ENCODE measurements at places on chromosomes 13 and 19.

- DNase-seq, result no peak
Observed at GRCh38 chr13:85709072-85709471, 90.1 kb downstream of the SLITRK6 start.

- DNase-seq, result no peak
Observed at GRCh38 chr19:51246164-51246552, 4.7 kb upstream of the SIGLECL1 start.

GRCh38 chr13:109162248-109163036 is 533.0 kb downstream of the MYO16 start:
- DNase-seq, result no peak

- DNase-seq, result no peak
Observed at GRCh38 chr13:44848920-44849676, 140.2 kb downstream of the NUFIP1 start.

DNA sequence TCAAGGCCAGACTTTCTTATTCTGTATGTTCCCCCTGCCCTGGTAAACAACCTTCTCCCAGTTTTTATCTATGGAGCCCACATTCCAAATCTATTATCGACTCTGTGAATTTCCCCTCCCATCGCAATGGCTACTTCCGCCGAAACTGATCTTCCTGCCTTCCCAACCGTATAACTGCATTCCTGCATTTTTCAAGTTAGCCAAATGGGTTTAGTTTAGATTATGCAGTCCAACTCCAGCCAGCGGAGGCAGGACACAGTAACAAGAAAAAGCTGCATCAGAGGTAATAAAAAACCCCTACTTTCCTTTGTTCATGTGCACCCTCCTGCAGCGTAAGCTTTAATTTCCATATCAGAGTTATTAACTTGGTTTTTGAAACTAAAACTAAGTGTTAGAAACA is 112.2 kb upstream of the ZNF91 start:
- DNase-seq, result no peak

- DNase-seq, result no peak
Observed at GRCh38 chr19:6677883-6678689, 8.1 kb upstream of the TNFSF14 start.

DNA sequence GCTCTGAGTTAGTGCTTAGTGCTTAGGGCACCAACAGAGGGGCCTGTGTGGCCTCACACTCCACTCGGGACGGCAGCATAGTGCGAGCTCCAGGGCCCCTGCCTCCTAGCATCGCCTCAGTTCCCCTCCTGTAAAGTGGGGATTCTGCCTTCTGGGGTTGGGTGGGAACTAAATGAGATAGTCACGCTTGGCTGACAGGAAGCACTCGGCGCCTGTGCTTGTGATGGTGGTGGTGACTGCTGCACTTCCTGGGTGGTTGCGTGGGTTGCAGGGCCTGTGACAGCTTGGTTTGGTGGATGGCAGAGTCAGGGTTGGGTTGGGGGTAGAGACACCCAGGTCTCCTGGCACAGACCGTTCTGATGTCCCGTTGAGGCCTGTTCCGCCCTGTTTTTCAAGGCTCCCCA is 7.7 kb downstream of the PLEKHF1 start:
- no peak for DNase-seq

GRCh38 chr13:97274829-97275649 is 52.9 kb downstream of the MBNL2 start:
- DNase-seq, result no peak

DNA sequence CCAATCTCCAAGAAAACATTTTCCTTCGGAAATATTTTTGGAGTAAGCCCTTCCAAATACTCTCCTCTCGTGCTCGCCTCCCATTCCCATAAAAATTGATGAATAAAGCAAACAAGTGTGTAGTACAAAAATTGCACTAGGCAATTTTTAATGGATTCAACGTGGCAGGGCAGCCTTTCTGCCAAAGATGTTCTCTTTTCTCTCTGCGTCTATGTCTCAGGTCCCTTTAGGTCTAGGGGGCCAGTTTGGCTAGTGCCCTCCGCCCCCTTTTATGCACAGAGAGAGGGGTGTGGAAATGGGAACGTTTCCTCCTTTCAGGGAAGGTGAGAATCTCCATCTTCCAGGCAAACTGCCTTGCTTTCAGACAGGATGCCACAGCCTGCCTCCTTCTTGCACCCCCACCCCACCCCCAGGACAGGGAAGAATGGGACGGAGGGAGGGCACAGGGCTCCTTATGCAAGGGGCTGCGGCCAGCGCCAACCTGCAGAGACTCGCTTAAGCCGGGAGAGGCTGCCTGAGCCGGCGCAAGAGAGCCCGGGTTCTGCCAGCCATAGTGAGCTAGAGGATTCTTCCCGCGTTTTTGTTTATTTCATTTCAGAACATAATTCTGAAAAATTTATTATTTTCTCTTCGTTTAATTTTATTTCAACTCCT is 2.7 kb upstream of the ZIC2 start:
- no peak for DNase-seq

GRCh38 chr13:29956853-29957252 is 106.4 kb upstream of the UBL3 start:
- no peak for DNase-seq

DNA sequence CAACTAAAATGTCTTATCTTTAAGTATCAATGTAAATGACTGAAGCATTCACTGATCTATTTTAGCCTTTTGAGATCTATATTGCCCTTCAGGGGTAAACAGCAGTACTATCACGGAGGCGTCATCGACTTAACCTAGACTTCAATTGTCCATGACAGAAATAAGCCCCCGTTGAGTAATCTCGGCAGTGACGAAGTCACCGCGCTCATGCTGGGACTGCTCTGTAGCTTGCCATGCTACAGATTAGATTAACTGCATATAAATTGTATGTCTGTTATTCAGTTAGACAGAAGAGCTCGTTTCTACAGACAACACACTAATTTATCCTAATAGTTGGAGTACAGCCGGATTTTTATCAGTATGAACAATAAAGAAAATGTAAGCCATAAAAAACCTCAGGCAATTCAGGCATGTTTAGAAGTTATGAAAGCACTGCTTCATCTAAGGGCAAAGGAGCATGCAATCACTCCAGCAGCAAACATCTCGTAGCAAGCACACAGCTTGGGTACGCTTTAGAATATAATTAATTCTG is 56.6 kb downstream of the TUBGCP3 start:
- no peak for DNase-seq

DNA sequence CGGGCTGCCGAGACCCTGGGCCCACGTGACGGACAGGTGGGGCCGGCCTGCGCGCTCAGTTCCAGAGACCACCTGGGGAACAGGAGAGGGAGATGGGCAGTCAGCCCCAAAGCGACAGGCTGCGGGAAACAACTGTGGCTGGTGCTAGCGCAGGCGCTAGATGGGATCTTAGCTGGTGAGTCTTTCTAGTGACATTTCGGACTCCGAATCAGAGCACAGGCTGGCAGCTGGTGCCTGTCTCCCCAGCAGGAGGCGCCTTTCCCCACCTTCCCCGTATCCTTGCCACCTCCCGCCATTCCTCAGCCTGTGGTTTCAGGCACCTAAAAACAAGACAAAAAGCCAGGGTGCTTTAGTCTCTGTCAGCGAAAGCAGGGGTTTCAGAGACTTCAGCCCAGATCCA is 19.4 kb upstream of the RANBP3 start:
- no peak for DNase-seq

GRCh38 chr13:113775451-113776145 is 16.6 kb downstream of the TMEM255B start:
- DNase-seq, result no peak

GRCh38 chr13:33968520-33969507 is 150.9 kb downstream of the RFC3 start:
- no peak for DNase-seq

GRCh38 chr13:32594157-32594738 is 8.0 kb downstream of the PDS5B start:
- DNase-seq, result no peak

DNA sequence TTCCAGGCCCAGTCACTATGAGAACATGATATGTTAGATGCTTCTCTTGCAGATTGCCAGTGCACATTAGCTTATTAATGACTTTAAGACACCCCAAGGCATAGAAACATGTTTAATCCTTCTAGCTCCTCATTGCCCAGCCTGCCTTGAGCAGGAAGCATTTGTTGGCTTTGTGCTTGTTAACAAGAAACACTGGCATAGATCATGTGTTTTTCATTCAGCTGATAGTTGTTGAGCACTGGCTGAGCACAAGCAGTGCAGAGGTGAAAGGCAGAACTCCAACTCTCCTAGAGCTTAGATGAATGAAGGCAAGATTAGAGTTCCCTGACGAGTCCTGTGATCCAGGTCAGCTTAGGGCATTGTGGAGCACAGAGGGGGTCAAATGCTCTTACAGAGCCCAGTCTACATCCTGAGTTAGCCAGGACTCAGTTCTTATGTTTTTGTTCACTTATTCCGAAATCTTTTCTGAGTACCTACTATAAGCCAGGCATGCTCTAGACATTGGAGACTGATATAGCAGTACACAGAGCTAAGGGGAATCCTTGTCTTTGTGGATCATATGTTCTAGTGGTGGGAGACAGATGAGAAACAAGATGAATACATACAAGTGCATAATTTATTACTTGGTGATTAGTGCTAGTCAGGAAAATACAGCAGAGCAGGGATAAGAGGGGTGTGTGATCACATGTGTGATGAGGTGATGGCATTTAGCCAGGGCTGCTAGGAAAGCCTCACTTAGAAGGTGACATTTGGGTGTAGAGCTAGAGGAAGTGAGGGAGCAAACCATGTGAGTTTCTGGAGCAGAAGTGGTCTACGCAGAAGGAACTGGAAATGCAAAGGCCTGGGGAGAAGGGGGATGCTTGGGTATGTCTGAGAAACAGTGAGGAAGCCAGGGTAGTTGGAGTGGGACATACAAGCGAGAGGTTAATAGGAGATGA is 101.2 kb downstream of the WASF3 start:
- no peak for DNase-seq

DNA sequence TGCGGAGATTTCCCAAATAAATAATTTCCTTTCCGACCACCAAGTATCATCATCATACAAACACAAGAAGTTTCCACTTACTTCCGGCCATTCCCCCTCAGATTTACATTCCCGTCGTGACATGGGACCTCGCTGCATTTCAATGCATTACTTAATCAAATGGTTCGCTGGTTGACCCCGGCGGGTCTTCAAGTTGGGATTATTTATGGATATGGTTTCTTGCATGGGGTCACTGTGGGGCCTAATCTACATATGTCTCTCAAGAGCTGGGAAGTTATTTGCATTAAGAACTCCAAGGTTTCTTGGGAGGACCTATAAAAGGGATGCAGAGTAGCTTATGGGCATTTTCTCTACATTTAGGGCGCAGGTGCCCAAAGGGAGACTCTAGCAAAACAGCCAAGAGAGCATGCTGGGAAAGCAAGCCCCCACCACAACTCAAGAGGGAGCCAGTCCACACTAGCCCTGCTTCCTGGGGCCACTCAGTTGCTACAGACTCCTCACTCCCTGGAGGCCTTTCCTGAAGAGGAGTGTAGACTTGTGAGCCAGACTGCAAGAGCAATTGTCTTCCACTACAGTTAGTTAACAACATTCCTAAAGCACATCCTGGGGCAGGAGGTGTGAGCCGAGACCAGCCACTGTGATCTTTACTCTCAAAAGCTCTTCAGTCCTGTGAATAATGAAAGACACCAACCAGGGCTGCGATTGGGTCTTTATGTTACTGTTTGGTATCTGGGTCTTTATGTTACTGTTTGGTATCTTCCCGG is 125.3 kb downstream of the KATNAL1 start:
- DNase-seq, result no peak

DNA sequence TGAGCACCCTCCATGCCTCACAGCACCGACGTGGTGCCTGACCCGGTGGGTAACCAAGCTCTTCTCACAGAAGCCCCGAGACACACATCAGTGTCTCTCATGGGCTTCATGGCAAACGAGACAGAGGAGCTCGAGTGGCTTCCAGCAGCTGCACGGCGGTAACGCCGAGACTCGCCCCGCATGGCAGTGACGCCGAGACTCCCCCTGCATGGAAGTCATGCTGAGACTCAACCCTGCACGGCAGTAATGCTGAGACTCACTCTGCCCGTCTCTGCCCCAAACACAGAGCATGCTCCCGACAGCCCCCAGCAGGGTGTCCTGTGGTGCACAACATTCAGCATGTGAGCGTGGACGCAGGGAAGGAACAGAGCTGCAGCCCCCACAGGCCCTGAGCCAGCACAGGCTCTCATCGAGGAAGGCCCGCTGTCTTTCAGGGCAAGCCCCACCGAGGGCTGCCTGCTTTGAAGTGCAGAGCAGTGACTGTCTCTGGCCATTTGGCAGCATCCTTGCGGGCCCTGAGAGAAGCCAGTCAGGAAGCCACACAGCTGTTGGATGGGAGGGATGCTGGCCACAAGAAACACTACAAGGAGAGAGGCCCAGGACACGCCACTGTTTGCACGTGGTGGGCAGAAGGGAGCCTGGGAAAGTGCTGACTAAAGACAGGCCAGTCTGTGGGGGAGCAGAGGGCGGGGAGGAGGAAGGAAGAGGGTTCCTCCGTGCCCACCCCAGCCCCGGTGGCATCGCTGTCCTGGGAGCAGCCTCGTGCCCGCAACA is 9.5 kb downstream of the GAS6 start:
- no peak for DNase-seq

DNA sequence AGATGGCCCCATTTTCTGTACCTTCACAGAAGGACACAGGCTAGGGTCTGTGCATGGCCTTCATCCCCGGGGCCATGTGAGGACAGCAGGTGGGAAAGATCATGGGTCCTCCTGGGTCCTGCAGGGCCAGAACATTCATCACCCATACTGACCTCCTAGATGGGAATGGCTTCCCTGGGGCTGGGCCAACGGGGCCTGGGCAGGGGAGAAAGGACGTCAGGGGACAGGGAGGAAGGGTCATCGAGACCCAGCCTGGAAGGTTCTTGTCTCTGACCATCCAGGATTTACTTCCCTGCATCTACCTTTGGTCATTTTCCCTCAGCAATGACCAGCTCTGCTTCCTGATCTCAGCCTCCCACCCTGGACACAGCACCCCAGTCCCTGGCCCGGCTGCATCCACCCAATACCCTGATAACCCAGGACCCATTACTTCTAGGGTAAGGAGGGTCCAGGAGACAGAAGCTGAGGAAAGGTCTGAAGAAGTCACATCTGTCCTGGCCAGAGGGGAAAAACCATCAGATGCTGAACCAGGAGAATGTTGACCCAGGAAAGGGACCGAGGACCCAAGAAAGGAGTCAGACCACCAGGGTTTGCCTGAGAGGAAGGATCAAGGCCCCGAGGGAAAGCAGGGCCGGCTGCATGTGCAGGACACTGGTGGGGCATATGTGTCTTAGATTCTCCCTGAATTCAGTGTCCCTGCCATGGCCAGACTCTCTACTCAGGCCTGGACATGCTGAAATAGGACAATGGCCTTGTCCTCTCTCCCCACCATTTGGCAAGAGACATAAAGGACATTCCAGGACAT is 7.0 kb upstream of the CEACAM7 start:
- no peak for DNase-seq

GRCh38 chr19:6693681-6694080 is 23.7 kb upstream of the TNFSF14 start:
- DNase-seq, result no peak

DNA sequence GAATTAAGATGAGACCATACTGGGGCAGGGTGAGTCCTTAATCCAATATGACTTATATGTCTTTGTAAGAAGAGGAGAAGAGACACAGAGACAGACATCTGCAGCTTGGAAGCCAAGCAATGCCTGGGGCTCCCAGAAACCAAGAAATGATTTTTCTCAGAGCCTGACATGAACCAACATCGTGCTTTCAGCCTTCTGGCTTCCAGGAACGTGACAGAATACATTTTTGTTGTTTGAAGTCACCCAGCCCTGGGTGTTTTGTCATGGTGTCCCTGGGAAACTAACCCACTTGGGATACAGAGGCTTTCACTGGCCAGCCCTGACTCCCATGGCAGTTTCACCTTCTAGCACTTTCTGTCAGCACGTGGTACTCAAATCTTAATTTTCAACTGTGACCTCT is 95.3 kb upstream of the SLC10A2 start:
- DNase-seq, result no peak
